ENCODE measurements at places on chromosomes 6 and 20. TPM values are rescaled to one million over a fixed set of nuclear protein-coding genes. Genes with fewer than 3 reads are reported as not detected.

DNA sequence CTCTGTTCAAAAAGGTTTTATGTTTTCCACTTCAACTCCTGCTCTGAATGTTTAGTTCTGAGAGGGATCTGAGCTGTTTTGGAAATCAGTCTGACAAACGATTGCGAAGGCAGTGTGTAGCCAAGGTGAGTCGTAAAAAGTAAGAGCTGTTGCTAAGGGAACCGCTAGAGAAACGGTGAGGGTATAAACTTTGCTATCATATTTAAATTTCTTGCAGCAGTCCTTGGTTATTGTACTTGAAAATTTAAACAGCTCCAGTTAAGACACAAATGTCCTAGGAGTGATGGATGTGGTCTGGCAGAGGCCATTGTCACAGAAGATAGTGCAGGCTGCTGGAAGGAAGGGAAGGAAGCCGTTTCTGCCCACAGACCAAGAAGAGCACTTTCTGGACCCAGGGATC lies 64.9 kb upstream of the CITED2 start:
- no peak for DNase-seq

DNA sequence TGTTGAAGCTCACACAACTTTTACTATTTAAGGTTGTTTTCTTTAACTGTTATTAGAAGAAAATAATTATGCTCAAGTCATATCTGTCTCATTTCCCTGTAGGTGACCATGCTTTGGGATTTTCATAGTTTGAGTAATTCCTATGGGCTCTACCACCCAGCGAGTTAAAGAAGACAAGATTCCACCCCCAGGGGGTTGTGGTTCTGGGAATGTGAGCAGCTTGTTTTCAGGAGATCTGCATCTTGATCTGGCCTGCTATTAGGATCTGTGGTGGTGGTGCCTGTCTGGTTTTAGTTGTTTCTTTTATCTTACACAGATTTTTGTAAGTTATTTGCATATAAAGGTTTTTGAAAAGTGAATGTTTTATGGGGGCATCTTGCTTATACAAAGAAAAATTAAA lies 20.2 kb upstream of the REV3L start:
- no peak for DNase-seq

Gene SNHG17
- 129 TPM for total RNA-seq

Gene HLA-DRB1
- 82.5 TPM for total RNA-seq

GRCh38 chr20:63017076-63017825 lies 10.5 kb upstream of the BHLHE23 start:
- no peak for DNase-seq

- DNase-seq: no peak
Measured at GRCh38 chr20:23141450-23142161, 55.5 kb upstream of the CD93 start.

- no peak for DNase-seq
Measured at GRCh38 chr6:107122748-107123147, 7.4 kb upstream of the BEND3 start.

Gene BPI
- not detected for total RNA-seq

Gene LY6G6D
- not detected for total RNA-seq

GRCh38 chr6:22117631-22118030 lies 179.2 kb downstream of the PRL start:
- no peak for DNase-seq

- DNase-seq: no peak
Measured at GRCh38 chr6:593139-593906, 63.6 kb downstream of the HUS1B start.

Gene BMP2
- total RNA-seq: 31.1 TPM

DNA sequence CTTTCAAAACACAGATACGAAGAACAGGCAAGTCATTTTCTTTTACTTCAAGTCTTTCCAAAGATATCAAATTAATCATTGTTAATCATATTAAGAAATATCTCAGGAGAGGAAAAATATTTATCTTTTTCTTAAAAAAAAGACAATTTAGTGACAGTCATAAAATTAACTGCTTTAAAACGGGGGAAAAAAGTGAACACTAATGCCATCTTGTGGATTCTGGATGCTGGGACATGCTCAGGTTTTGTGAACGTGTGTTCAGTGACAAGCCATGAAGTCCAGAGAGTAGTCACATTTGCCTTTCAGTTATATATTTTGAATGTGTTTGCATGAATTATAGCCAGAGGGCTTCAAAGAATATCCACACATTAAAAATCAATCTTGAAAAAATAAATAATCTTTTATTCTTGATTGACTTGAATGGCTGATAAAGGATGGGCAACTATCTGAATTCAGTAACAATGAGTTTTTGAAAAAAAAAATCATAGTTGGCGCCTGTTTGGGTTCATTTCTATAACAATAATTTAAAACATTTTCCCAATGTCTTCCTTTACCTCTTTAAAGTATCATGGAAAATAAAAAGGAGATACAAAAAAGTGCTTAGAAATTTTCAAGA lies 74.7 kb upstream of the NOX3 start:
- no peak for DNase-seq

DNA sequence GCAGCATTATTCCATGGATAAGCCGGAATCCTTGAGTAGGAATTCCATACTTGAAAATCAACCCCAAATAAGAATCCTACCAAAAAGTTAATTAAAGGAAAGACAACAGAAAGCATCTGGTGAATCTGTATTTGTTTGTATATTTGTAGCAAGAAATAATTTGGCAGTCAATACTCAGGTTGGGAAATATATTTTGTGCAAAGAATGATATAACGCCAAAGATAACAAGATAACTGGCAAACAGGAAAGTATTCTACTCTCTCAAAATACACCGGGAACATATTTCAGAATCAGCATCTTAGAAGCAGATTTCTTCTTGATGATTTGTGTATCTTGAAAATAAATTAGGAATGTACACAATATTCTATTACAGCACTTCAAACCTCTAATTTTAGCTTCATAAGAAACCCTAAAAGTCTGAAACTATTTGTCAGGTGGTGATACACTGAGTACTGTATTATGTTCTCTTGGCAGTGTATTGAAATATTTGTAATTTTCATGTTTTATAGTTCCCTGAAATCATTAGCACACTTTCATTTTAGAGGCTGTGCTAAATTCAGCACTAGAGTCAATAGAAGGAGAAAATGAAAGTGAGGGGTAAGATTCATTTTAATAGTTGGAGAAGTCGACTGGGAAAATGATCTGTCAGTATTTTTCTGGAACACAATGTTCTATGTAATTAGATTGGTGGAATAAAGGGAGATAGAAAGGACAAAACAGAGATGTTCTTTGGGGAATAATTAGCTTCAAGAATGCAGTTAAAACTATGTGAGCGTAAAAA lies 879.7 kb upstream of the GJE1 start:
- no peak for DNase-seq

All from ascending aorta (tissue), 2 donors.